Activated naive CD4-positive, alpha-beta T cell treated with anti-CD3 and anti-CD28 coated beads, Interleukin-2, amount 50 U/mL, for 72 hours (primary cell): ENCODE measurements at places on chromosomes 5 and 9.

- DNase-seq = no peak
Measured at GRCh38 chr9:134602547-134603362, 38.8 kb upstream of the COL5A1 start.

DNA sequence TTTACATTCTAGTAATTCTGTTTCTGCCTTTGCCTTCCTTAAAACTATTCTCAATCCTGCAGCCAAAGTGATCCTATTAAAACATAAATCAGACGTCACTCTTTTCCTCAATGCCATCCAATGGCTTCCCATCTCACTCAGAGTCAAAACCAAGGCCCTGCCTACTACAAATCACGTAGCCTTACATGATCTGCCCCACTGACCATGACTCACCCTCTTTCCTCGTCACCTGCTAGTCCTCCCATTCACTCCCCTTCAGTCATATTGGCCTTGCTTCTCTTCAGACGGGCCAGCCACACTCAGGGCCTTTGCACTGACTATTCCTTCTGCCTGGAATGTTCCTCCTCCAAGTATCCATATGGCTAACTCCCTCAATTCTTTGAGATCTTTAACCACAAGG is 39.0 kb upstream of the DMXL1 start:
- DNase-seq = no peak

DNA sequence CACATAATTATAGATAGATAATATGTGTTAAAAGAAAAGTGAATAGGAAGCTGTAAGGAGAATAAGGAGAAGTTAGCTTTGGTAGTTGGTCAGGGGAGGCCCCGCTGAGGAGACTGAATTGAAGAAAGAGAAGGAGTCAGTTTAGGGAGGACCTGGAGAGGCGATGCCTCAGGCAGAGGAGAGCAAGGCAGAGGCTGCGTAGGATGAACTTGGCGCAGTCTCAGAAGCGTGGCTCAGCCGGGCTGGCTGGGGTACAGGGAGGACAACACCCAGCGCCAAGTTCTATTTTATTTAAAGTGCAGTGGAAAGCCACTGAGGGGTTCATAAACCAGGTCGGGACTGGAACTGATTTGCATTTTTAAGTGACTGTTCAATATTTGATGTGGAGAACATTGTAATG is 68.5 kb downstream of the PTCD2 start:
- DNase-seq = no peak

- DNase-seq = no peak
Measured at GRCh38 chr5:61051267-61051666, 106.3 kb downstream of the NDUFAF2 start.

DNA sequence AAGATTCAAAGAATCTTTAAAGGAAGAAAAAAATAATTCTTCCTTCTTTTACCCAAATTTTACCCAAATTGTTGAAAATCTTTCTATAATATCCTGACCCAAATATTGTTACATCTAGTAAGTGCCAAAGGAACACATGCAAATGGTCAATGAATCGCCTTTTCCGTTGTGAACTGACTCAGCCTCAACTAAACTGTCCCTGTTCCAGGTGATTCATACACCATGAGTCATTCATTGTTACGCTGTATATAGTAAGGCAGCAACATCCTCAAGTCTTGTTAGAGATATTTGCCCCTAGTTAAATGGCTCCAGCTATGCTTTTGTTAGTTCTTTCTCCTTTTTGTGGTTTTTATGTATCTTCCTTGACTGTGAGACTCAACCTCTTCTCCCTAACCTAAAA is 9.7 kb downstream of the PTGER4 start:
- no peak for DNase-seq

GRCh38 chr5:98308960-98309359 is 464.5 kb upstream of the RGMB start:
- no peak for DNase-seq

GRCh38 chr5:119828541-119828940 is 199.2 kb downstream of the FAM170A start:
- no peak for DNase-seq

DNA sequence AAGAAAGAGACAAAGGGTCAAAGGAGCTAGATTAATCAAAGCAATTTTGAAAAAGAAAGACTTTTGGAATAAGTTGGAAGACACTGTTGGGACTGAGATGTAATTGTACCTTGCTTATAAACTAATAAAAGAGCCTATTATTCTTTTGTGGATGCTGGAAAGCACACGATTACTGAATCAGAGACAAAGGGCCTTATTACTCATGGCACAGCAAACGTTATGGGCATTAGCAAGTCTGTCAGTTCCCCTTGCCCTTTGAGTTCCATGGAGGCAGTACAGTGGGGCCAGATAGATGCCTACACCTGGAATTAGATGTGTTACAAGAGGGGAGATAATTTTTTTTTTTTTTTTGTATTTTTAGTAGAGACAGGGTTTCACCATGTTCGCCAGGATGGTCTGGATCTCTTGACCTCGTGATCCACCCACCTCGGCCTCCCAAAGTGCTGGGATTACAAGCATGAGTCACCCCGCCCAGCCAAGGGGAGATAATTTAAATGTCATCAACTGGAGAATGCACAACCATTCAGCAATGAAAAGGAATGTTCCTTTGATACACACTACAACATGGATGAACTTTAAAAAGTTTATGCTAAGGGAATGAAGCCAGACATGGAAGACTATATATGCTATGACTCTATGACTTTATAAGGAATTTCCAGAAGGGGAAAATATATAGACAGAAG is 128.9 kb downstream of the STARD4 start:
- DNase-seq = no peak

- no peak for DNase-seq
Measured at GRCh38 chr5:9789777-9790176, 159.6 kb upstream of the TAS2R1 start.

GRCh38 chr9:137682428-137683105 is 63.8 kb downstream of the EHMT1 start:
- no peak for DNase-seq

DNA sequence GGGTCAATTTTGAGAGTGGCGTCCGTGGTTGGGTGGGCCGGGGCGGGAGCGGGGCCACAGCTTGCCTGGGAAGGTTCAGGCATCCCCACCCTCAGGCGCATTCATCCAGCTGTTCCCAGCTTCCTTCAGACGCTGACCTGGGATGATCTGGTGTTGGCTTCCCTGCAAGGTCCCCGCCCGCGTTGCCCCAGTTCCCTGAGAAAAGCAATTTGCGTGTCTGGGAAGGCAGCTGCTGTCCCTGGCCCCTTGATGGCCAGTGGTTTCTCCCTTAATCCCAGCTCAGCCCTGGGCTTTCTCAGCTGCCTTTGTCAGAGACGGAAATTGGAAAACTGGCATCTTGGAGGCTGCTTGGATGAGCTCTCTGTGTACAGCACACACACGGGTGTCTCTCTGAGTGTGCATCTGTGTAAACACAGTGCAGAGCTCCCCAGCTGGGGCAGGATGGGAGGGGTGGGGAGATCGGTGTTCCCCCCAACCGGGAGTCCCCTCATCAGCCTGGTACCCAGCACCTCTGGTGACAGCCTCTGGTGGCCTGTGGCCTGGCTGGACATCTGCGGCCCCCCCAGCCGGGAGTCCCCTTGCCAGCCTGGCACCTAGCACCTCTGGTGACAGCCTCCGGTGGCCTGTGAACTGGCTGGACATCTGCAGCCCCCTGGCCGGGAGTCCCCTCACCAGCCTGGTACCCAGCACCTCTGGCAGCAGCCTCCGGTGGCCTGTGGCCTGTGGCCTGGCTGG is 94.0 kb downstream of the COL5A1 start:
- no peak for DNase-seq

- DNase-seq = peak; percentile 68
Measured at GRCh38 chr5:140632366-140633020, 482 bp downstream of the CD14 start.

GRCh38 chr5:59873113-59873512 is 20.4 kb downstream of the PDE4D start:
- DNase-seq = no peak

- DNase-seq = no peak
Measured at GRCh38 chr5:134084022-134084565, 30.4 kb upstream of the TCF7 start.

DNA sequence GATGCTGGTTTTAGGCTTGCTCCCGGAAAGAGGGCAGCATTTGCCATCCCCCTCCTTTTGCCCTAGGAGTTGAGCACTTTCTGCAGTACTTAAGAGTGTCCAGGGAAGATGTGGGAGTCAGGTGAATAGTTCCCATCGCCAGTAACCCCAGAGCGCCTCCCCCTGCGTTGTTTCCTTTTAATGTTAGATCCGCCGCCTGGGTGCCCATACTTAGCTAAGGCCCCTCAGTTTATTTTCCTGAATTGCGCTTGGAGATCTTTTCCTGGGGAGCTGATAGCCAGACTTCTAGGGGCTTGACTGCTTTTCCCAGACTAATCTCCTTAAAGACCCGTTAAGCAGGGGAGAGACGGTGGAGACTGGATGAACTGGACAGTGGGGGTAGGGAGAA is 377 bp upstream of the PCDHAC2 start:
- no peak for DNase-seq

DNA sequence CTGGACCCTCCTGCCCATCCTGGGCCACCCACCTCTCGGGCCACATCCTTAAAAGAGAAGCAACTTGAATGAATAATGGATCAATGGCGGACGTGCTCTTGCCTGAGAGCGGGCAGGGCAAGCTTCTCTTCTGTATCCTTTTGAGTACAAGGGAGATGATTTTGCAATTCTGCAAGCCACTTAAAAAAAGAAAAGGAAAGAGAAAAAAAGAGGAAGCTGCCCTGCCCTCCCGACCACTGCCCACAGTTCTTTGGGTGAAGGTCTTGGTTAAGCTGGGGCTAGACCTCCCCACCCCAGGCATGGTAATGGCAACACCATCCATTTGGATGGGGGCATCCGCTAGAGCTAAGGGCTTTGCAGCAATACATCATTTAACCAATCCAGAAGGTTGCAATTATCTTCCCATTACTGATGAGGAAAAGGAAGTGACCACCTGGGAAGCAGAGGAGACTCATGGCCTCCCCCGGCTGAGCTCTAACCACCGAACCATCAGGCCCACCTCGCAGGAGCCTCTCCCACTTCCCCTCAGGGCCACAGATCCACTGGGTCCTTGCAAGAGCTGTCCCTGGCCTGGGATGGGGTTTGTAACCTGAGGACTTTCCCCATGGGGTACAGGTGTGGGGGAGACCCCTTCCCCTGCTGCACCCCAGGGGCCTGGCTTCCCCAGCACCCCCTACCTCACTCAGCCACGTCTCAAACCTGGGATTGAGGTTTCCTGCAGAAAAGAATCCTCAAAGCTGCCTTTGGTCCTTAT is 27.8 kb upstream of the LAMC3 start:
- DNase-seq = no peak

DNA sequence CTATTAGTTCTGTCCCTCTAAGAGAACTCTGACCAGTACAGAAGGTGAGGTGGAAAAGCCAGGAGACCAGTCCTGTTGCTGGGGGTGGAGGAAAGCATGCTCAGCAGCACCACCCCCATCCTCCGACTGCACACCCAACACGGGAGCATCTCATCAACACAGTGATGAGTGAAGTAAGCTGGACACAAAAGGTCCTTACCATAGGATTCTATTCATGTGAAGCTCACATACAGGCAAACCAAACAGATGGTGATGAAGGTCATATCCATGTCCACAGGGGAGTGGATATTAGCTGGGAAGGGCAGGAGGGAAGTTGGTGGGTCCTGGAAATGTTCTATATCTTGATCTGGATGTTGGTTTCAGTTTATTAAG is 14.8 kb upstream of the MARCHF6 start:
- DNase-seq = no peak

GRCh38 chr5:37120270-37120669 is 128.9 kb downstream of the CPLANE1 start:
- DNase-seq = no peak

- no peak for DNase-seq
Measured at GRCh38 chr5:98735806-98736507, 37.5 kb upstream of the RGMB start.

DNA sequence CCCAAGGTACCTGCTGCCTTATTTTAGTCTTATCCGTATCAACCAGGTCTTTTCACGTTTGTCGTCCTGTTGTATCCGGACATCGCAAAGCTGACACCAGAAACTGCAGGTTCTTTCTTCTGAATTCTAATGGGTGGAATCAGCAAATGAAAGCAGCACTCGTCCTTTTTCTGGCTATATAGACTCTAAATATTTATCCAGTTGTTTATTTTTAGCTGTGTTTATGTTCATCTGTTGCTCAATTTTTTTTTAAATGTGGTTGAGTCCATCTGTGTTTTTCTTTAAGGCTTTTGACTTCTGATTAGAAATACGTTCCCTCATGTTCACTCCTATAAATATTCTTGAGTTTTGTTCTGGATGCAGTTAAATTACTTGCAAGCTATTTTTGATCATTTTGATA is 831.7 kb downstream of the MTRR start:
- no peak for DNase-seq

- no peak for DNase-seq
Measured at GRCh38 chr9:9820436-9820835, 792.4 kb downstream of the PTPRD start.

- DNase-seq = no peak
Measured at GRCh38 chr9:124079176-124079925, 67.8 kb downstream of the LHX2 start.

DNA sequence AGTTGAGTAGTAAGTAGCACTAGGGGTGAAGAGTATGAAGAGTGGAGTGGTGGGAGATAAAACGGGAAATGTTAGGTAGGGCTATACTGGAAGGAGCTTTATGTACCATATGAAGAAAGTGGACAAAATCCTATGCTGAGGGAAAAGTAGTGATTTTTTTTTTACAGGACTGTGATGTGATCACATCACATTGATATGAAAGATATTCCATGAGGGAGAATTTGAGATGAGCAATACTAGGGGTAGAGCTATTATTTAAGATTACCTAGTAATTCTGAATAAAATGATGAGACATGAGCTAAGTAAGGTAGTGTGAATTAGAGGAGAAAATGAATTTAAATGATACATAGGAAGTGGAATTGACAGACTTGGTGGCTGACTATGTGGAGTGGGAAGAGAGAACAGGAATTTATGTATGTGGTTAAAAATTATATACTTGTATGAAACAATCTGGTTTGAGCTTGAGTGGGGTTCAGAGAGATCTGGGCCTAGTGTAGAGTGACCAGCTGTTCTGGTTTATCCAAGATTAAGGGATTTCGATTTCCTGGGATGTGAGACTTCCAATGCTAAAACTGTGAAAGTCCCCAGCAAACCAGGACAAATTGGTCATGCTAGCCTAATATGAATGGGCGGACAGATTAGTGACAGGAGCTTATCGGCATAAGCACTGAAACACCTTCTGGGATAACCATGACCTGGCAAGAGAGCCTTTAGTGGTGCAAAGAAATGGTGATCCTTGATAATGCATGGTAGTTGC is 29.3 kb upstream of the STOM start:
- DNase-seq = no peak

GRCh38 chr5:97142521-97143254 is at the start of gene LIX1:
Gene LIX1, minus strand, starts transcription at chr5:97142611. Its CDS starts 35 bp downstream, at chr5:97142576.
- peak; percentile 23 for DNase-seq

- peak; percentile 35 for DNase-seq
Measured at GRCh38 chr9:134570151-134570621, 71.4 kb upstream of the COL5A1 start.

DNA sequence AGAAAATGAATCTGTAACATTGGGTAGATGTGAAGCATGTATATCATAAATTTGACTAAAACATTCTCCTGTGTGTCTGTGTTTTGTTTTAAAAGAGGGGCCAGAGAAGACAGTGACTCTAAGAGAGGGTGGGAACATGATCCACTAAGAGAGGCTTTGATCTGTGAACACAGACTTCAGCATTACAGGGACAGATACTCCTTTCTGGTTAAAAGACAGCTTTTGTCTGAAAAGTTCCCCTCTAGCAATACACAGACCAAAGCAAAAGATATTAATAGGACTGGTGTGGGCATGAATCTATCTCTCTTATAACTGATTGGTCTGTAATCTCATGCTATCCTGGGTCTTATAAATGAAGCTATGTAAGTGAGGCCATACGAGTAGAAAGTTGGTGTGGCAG is 150.9 kb downstream of the NUDT12 start:
- DNase-seq = no peak

GRCh38 chr5:45038366-45038987 is 229.7 kb downstream of the MRPS30 start:
- no peak for DNase-seq
